Midbrain (tissue), 1 donor: ENCODE measurements at places on chromosomes 4 and X.

- no peak for DNase-seq
Measured at GRCh38 chrX:108186811-108187210, 95.2 kb downstream of the ATG4A start.

GRCh38 chr4:100170986-100171385 is 19.3 kb downstream of the DDIT4L start:
- DNase-seq, result no peak

- no peak for DNase-seq
Measured at GRCh38 chr4:176726803-176727202, 65.9 kb downstream of the VEGFC start.

GRCh38 chr4:13821522-13821921 is 194.0 kb upstream of the BOD1L1 start:
- no peak for DNase-seq

DNA sequence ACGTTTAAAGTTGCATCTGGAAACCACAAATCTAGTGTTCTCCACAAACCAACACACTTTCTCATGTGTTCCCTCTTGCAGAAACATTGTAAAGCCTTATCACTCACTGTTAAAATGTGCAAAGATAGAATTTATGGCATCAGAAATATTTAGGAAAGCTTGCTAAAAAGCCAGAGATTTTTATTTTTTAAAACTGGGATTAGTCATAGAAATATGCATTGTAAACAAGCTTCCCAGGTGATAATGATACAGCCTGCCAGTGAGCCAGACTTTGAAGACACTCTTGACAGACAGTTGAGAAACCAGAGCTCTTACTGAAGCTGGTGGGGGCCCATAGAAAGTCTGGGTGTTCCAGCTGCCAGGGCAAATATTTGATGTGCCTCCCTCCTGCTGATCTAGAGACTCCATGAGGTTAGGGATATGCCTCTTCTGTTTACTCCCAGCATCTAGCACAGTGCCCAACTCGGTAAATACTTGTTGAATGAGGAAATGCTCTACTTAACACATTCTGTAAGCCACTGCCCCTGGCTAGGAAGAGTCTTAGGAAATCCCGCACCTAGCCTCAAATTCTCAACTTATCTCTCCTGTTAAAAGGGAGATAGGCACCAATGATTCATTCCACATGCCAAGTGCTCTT is 179.0 kb upstream of the RASGEF1B start:
- no peak for DNase-seq

DNA sequence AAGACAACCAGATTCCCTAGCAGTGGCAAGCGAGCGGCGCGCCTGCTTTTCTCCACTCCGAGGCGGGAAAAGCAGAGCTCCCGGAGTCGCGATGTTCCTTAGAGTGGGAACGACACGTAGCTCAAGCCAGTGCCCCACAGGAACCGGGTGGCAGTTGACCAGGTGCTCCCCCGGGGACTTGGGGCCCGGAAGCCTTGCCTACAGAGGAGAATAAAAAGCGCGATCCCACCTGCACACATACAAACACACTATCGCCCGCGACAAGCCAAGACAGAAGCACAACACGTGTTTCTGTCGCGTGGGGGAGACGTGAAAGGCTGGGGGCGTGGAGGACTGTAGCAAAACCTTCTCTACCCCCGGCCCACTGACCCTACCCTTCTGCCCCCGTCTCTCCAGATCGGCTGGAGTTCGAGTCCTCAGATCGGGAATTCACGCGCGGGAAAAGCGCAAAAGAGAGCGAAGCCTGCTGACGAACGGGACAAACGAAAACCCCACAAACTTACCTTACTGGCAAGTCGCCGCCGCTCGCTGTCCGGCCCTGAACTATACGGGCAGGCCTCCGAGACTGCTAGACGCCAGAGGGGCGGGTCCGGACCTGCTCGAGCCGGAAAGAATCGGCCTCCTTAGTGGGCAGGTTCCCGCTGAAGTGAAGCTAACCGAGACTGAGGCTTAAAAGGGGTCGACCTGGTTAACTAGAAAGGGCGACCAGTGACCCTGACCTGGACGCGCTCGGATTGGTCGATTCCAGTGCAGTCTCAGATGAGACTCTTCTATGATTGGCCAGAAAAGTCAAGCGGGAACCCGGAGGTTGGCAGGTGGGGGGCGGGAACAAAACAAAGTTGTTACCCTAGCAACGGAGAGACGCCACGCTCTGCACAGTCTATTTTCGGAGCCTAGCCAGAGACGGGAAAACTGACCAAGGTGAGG is at the start of the genes DNAAF6 and NUP62CL:
DNAAF6 (plus strand) TSS at position 842 of the 927 bp plus-strand sequence. CDS start 6,265 bp downstream, outside the sequence.
NUP62CL (minus strand) TSS at position 664 of the 927 bp plus-strand sequence. CDS start 31,287 bp downstream, outside the sequence.
- peak; percentile 7 for DNase-seq

DNA sequence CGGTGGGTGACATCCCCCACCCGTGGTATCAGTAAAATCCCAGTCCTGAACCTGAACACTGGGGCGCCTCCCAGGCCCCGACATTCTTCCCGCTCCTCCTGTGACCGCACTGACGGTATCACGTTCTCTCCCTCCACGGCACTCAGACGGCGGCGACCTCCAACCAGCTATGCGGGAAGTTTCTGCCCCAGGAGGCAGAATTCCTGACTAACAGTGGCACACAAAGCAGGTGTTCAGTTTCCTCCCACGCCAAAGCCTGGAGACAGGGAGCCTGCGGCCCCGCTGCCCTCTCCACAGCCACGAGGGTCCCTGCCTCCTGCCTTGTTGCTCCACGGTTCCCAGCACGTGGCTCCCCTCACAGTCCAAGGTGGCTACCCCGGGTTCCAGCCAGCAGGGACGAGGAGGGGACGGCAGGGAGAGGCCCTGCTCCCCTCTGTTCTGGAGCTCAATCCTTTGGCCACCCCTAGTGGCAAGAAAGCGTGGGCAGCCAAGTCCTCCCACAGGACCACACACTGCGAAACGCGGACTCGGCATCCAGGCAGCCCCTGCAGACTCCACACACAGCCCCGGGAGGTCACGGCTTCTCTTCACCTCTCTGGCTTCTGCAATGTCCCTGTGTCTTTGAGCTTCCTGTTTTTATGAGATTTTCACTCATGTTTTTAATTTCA is 15.2 kb downstream of the CTBP1 start:
- DNase-seq, result no peak

GRCh38 chr4:79673377-79673776 is 265.3 kb upstream of the GK2 start:
- no peak for DNase-seq
